ENCODE measurements at places on chromosomes 3 and 15.

DNA sequence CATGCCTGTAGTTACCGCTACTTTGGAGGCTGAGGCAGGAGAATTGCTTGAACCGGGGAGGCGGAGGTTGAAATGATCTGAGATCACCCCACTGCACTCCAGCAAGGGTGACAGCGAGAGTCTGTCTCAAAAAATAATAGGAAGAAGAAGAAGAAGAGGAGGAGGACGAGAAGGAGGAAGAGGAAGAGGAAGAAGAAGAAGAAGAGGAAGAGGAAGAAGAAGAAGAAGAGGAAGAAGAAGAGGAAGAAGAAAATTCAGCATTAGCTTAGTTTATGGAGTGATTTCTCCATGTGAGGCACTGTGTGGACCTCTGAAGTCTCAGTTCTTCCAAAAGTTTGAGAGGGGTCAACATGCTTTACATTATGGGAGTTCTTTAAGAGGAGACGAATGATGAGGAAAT is 17.4 kb upstream of the MEGF11 start:
- DNase-seq = no peak

DNA sequence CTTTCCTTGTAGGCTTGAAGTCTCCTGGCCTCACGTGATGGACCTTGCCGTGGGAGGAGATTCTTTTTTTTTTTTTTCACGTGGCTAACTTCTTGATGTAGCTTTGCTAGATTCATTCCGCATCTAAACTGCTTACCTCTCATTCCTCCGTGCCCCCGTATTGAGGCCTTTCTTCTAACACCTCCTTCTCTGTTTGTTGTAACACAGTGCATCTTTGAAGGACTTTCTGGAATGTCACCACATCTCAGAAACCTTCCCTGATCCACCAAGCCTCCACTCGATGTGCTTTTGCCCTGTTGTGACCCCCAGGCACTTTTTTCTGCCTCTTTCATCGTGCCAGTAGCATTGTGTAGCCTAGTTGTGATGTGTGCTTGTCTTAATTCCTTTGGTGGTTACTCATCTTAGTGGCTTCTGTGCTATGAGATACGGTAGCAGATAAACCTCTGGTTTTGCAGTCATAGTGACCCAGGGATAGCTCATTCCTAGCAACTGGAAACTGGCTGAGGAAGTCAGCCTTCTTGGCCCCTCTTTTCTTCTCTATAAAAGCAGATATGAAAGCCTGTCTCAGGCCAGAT is 1.6 kb upstream of the BNC1 start:
- DNase-seq = no peak

GRCh38 chr3:15875016-15875689 is 77.4 kb upstream of the ANKRD28 start:
- DNase-seq = no peak

DNA sequence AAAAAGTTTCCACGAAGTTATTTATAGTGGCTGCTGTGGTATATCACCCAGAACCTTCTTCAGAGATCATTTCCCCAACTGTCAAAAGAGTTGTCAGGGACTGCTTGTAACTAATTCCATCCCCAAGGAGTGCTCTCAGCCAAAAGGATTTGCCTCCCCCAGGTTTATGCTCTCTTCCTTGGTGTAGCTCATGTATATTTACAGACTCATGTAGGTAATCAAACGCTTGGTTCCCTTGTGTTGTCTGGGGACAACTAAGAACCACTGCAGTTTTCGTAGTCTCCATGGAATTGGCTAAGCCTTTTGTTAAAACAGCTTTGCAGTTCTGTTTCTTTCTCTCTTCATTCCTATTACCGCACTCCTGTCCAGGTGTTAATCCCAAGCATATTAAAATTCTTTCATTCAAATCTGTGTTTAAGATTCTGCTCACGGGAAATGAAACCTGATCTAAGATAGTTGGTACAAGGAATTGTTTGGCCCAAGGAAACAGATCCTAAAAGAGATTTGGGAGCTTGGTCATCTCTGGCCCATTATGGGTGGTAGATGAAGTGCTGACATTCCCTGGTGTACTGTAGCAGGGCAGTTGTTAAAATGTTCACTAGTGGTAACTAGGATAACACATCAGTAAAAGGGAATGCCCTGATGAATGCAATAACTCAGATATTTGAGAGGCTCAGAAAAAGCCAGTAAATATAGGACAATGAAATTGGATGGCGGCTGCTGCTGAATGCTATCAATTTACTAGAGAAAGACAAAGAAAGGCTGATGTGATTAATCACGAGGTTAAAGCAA is 361.3 kb upstream of the GBE1 start:
- no peak for DNase-seq

DNA sequence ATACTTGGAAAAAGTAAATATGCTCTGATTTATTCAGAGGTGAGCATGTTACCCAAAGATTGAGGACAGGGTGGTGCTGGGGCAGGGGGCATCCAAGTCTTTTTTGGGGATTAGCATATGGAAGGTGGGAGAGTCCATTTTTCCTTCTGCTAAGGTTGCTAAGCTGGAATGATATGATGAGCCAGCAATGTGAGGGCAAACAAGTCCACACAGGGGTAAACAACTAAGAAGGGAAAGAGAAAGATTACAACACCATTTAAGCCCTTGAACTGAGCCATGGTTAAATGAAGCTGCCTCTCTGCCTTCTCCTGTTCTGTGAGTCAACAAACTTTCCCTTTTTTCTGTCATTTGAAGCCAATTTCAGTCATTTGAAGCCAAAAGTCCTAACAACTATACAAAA is 89.0 kb downstream of the RPL22L1 start:
- no peak for DNase-seq

DNA sequence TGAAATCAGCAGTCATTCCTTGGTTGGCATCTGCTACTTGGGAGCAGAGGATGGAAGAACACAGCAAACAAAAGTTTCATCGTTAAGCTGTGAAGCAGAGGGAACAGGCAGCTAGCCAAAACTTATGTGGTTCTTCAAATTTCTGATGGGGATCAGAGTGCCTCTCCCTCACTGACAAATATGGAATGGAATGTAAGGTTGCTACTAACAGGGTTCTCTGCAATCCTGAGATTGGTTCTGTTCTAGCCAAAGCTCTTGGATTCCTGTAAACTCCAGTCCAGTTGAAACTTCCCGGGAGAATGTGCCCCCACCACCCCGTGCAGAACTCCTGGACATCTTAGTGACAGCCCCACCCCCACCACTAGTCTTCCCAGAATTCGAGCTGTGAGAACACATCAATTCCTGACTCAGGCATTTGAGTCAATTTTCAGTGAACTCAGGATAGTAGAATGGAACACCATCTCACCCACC is 55.9 kb upstream of the PHLDB2 start:
- no peak for DNase-seq

- DNase-seq = no peak
These were observed 10.4 kb downstream of the PODXL2 start for GRCh38 chr3:127639173-127640041.

- no peak for DNase-seq
These were observed 148.9 kb upstream of the IL12A start for GRCh38 chr3:159839561-159840379.

Measured in activated T-cell treated with anti-CD3 and anti-CD28 coated beads, Interleukin-2, amount 50 U/mL, for 1 hour (primary cell).